ENCODE measurements at places on chromosomes 1 and 21.

GRCh38 chr1:202812176-202813026 lies 1.6 kb downstream of the PCAT6 start:
- DNase-seq: no peak

GRCh38 chr21:33695813-33696212 lies 53.5 kb downstream of the ITSN1 start:
- no peak for DNase-seq

DNA sequence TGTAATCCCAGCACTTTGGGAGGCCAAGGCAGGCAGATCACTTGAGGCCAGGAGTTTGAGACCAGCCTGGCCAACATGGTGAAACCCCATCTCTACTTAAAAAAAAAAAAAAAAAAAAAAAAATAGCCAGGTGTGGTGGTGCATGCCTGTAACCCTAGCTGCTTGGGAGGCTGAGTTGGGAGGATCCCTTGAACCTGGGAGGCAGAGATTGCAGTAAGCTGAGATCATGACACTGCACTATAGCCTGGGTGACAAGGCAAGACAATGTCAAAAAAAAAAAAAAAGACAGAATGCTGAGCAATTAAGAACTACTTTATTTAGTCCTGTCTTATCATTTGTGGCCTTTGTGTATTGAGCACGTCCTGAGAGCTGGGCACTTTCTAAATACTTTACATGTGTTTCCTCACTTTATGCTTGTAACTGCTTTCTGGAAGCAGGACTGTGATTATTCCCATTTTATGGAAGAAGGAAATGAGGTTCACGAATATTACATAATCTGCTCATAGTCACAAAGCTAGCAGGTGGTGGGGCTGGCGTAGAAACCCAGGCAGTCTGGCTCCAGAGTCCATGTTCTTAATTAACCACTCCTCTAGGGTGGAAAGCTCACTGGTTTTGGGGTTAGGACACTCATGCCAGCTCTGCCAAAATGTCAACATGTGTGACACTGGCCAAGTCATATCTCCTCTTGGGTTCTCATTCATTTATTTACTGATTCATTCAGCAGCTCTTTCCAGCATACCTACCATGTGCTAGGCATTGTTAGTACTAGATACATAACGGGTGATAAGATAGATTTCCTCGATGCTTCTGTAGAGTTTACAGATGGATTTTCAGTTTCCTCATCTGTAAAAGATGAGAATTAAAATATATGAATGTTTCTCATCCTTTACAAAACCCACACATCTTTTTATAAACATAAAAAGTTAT lies 57.7 kb downstream of the DDR2 start:
- DNase-seq: no peak

DNA sequence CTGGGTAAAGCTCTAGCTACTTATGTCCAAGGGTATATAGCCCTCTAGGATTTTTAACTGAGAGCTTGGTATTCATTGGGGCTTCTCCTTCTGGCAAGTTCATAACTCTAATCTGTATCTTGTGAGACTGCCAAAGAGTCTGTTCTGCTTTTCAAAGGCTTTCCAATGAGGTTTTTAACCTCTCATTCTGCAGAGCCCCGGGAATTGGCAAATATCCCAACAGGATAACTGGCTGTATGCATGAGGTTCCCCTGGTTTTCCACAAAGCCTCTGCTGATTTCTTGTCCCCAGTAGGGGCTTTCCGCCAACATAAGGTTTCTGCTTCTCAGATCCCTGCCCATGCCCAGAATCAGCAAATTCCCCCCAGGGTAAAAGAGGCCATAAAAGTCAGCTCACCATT lies 40.9 kb downstream of the RPL5 start:
- no peak for DNase-seq

GRCh38 chr1:182303778-182304177 lies 87.8 kb downstream of the GLUL start:
- DNase-seq: no peak

DNA sequence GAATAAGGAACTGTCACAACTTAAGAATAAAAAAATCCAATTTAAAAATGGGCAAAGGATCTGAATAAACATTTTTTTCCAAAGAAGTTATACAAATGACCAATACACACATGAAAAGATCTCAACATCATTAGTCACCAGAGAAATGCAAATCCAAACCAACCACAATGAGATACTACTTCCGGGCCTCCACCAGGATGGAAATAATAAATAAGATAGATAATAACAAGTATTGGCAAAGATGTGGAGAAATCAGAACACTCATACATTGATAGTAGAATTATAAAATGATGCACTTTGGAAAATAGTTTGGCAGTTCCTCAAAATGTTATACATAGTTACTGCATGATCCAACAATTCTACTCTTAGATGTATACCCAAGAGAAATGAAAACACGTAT lies 18.7 kb downstream of the ZSWIM5 start:
- no peak for DNase-seq
